ENCODE measurements at places on chromosomes 2 and 18.

- DNase-seq = no peak
Measured at GRCh38 chr2:217077831-217078407, 218.1 kb upstream of the TNP1 start.

DNA sequence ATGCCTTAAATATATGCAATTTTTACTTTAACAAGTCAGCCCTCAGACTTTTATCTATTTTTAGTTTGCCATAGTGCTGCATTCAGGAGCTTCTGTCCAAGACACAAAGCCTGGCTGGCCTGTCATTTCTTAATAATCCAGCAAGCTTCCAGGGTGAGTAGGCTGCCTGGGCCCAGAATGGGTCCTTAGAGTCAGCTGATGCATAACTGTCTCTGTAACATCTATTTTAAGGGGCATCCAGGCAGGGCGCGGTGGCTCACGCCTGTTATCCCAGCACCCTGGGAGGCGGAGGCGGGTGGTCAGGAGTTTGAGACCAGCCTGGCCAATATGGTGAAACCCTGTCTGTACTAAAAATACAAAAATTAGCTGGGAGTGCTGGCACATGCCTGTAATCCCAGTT is 11.8 kb upstream of the GNLY start:
- no peak for DNase-seq

DNA sequence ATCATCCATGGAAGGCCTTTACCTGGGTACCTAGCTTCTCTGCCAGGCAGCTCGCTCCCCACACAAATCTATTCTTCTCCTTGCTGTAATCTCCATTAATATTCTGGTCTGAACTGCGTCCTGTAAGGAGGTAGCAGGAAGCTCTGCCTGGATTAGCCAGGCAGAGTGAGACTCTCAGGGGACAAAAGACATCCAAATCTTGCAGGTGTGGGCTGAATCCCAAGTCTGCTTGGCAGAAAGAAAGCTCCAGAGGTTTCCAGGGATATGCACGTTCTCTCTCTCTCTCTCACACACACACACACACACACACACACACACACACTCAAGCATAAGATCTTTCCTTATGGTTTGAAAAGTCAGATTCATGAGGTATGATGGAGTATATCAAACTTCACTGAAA is 66.5 kb downstream of the THNSL2 start:
- DNase-seq = no peak

- no peak for DNase-seq
Measured at GRCh38 chr2:96923810-96924774, 54.2 kb upstream of the SEMA4C start.

- no peak for DNase-seq
Measured at GRCh38 chr2:200337621-200338020, 31.1 kb downstream of the SPATS2L start.

- no peak for DNase-seq
Measured at GRCh38 chr18:70419526-70419925, 130.7 kb downstream of the SOCS6 start.

- DNase-seq = no peak
Measured at GRCh38 chr2:143691121-143691520, 561.9 kb downstream of the ARHGAP15 start.

- DNase-seq = no peak
Measured at GRCh38 chr2:208642125-208642779, 235.7 kb downstream of the PTH2R start.

DNA sequence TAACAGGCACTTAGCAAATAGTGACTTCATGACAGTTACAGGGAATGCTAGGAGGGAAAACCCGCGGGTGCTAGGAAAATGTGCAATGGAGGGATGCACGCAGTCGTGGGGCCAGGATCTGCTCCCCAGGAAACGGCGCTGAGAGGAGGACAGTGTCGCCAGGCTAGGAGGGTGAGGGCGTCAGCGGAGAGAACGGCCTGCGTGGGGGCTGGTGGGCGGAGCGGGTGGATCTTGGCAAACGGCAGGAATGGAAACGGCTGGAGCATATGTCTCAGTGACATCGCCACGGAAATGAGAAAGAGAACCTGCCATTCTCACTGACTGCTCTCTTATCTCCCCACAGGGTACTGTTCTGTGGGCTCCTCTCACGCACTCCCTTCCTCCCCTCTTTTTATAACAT is 478.5 kb upstream of the ID2 start:
- DNase-seq = no peak

DNA sequence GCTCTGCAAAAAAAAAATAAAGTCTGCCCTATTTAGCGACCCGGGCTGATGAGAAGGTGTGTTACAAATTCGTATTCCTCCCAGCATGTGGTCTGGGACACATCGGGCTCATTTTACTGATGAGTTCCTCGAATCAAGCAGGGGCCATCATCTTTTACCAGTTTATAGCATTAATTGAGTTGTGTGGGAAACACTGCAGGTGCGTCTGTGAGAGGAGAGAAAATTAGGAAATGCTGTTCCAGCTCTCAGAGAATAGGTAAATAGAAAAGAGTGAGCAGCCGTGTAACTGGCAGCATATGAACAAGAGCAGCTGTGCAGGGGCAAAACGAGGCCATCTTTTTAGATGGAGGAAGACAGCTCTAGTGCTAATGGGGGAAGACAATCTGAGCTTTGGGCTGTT is 216.7 kb downstream of the SETBP1 start:
- no peak for DNase-seq
